ENCODE measurements at places on chromosomes 13 and 19. TPM values are rescaled to one million over a fixed set of nuclear protein-coding genes. Genes with fewer than 3 reads are reported as not detected.

Gene C1QTNF9B
- 0.56 TPM for total RNA-seq

- H3K27ac ChIP-seq, result no peak overlapping the region
- H3K4me3 ChIP-seq, result no peak overlapping the region
Observed at GRCh38 chr13:76968041-76968440, 19.7 kb downstream of the ACOD1 start.

DNA sequence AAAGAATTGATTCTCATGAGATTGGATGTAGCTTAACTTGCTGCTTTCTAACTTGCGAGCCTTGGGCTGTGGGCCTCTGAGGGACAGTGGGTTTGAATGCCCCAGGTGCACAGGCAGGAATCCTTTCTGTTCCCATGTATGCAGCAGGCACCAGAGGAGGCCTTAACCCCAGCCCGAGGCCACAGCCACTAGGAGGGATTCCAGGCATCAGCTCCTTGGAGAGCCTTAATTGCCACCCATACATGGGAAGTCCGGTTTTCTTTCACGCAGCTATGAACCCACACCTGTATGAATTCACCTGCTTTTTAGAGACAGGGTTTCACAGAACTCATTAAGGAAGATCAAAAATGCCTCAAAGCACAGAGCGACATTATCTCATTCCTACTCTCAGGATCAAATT is 117.9 kb downstream of the CRYL1 start:
- H3K4me3 ChIP-seq, result no peak overlapping the region
- peaks cover 3% of the 10 kb centered on the region for H3K4me1 ChIP-seq
- H3K36me3 ChIP-seq, result no peaks in the 10 kb centered on the region
- H3K27me3 ChIP-seq, result peaks cover 7% of the 10 kb centered on the region

Gene ANGPTL8
- not detected for total RNA-seq

DNA sequence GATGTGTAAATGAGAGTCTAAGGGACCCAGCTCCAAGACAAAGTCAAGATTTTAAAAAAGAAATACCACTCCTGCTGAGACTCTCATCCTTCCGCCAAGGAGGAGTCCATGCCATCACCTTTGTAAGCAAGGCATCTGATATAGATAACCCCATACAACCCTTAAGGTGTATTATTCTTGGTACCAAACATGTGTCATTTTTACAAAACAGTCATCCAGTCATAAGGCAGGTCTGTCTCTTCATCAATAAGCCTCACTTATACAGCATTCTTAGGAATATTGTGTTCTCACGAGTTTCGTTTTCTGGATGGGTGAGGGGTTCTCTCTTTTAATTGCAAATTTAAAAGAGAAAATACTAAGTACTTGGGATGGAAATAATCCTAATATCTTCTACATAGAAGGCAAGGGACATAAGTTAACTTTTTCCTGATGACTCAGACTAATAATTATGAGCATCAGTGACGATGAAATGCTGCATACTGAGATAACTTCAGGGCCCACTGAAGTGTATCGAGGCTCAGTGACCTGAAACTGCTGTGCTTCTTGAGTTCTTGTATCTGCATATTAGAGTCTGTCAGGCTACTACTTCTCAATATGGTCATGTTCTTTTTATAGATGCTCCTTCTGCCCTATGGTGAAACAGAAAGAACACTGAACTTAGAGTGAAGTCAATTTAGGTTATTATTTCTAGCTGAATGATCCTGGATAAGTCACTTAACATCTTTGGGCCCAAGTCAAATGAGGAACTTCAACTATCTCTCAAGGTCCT is 166.6 kb downstream of the KLF12 start:
- no peaks in the 10 kb centered on the region for H3K27me3 ChIP-seq
- no peak overlapping the region for H3K4me3 ChIP-seq
- H3K27ac ChIP-seq, result no peak overlapping the region
- H3K36me3 ChIP-seq, result no peaks in the 10 kb centered on the region
- peaks cover 3% of the 10 kb centered on the region for H3K4me1 ChIP-seq

DNA sequence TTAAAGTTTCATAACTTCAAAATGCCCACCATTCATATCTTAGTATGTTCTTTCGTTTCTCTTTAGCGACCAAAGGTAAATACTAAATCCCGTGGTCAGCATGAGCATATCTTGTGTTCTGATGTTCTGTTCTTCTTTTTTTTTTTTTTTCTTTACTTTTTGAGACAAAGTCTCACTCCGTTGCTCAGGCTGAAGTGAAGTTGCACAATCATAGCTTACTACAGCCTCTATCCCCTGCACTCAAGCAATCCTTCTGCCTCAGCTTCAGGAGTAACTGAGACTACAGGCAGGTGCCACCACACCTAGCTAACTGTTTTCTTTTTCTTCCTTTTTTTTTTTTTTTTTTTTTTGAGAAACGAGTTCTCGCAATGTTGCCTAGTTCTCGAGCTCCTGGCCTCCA is 60.9 kb upstream of the ATP12A start:
- no peak overlapping the region for H3K4me3 ChIP-seq
- H3K36me3 ChIP-seq, result no peaks in the 10 kb centered on the region
- no peaks in the 10 kb centered on the region for H3K4me1 ChIP-seq
- no peak overlapping the region for H3K27ac ChIP-seq
- DNase-seq, result no peak

GRCh38 chr13:38350114-38350617 is 515 bp downstream of the UFM1 start:
- H3K27me3 ChIP-seq, result no peaks in the 10 kb centered on the region
- H3K36me3 ChIP-seq, result peaks cover 2% of the 10 kb centered on the region
- DNase-seq, result peak; percentile 50

Gene MBD3L2
- total RNA-seq, result not detected

GRCh38 chr13:22271903-22272302 is 601.0 kb downstream of the FGF9 start:
- H3K27me3 ChIP-seq, result no peaks in the 10 kb centered on the region
- H3K36me3 ChIP-seq, result no peaks in the 10 kb centered on the region
- no peak overlapping the region for H3K4me3 ChIP-seq
- H3K27ac ChIP-seq, result no peak overlapping the region

DNA sequence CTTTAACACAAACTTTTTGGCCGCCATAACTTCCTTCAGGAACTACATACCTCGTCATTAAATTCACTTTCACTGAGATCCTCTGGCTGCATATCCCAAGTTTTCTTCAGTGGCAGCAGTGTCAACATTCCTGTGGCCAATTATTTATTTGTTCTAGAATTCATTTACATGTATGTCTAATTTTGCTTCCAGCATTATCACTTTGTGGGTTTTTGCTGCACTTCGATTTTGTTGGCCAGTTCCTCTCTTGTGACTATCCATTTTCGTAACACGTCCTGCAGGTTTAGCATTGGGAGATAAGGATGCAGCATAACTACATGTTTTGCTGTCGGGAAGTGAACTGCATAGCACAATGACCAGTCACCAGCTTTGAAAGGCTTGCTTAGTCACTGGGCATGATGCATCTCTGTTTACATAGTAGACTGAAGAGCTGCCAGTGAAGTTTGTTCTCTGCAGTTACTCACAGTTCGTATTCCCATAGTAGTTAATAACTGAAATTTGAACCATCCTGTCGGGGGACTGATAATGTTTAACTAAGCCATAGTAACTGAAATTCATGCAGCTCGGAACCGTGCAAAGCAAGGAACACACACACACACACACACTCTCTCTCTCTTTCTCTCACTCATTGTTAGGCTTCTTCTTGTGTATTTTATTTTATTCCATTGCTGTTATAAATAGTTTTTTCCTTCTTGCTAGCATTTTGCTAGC is 28.3 kb downstream of the ZNF507 start:
- H3K36me3 ChIP-seq, result peaks cover 17% of the 10 kb centered on the region
- DNase-seq, result peak; percentile 100
- peaks cover 14% of the 10 kb centered on the region for H3K4me1 ChIP-seq
- peak overlapping the region; percentile 8 for H3K4me3 ChIP-seq
- H3K27ac ChIP-seq, result peak overlapping the region; percentile 95
- H3K27me3 ChIP-seq, result no peaks in the 10 kb centered on the region

DNA sequence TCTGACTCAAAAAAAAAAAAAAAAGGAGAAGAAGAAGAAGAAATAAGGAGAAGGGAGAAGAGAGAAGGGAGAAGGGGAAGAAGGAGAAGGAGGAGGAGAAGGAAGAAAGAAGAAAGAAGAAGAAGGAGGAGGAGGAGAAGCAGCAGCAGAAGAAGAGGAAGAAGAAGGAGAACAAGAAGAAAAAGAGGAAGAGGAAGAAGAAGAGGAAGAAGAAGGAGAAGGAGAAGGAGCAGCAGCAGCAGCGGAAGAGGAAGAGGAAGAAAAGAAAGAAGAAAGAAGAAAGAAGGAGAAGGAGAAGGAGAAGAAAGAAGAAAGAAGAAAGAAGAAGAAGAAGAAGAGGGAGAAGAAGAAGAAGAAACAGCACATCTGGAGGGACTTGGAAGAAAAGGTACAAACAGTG is 4.1 kb upstream of the CNN1 start:
- H3K27me3 ChIP-seq, result no peaks in the 10 kb centered on the region
- no peak overlapping the region for H3K4me3 ChIP-seq
- peaks cover 20% of the 10 kb centered on the region for H3K4me1 ChIP-seq

- H3K27me3 ChIP-seq, result no peaks in the 10 kb centered on the region
- no peak overlapping the region for H3K4me3 ChIP-seq
- DNase-seq, result no peak
- H3K36me3 ChIP-seq, result no peaks in the 10 kb centered on the region
- H3K27ac ChIP-seq, result no peak overlapping the region
Observed at GRCh38 chr19:52695996-52696395, 38.8 kb downstream of the ZNF611 start.

GRCh38 chr19:31141301-31141700 is 207.9 kb downstream of the TSHZ3 start:
- no peaks in the 10 kb centered on the region for H3K36me3 ChIP-seq
- H3K4me1 ChIP-seq, result peaks cover 26% of the 10 kb centered on the region
- no peak for DNase-seq
- H3K27me3 ChIP-seq, result no peaks in the 10 kb centered on the region
- no peak overlapping the region for H3K27ac ChIP-seq

Gene LILRA1
- not detected for total RNA-seq

DNA sequence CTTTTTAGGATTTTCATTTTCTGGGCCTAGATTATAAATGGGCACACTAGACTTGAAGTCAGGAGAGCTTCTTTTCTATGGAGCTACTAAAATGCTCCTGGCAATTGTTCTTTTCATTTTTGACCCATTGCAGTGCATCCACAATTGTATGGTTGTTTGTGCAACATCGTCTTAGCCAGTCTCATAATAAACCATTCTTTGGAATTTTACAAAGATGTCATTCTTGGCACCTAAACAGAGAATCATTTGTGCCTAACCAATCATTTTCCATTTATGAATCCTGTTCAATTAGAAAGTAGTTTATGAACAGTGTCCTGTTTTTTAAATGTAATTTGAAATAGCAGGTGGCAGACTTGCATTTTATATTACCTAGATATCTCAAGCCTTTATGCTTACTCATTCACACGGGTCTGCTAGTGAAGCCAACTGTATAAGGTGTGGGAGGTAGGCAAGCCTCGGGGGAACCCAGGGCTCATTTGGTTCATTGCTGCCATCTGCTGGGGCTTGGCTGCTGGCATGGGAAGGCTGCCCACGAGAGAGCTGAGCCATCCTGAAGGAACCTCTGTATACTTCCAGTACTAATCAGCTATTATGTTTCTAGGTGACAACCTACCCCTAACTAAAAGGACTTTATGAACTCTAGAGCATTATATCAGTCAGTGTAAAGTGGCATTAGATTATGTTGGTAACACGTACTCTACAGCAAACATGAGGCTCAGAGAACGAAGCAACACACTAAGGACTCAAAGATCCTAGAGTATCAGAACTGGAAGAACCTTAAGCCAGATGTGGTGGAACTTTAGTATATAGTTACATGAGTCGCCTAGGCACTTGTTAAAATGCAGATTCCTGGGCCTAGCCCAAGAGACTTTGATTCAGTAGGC is 60.0 kb downstream of the TPT1 start:
- no peaks in the 10 kb centered on the region for H3K27me3 ChIP-seq
- H3K36me3 ChIP-seq, result peaks cover 8% of the 10 kb centered on the region
- no peaks in the 10 kb centered on the region for H3K4me1 ChIP-seq
- peak; percentile 78 for DNase-seq
- H3K27ac ChIP-seq, result no peak overlapping the region

GRCh38 chr19:21326169-21326568 is 3.0 kb downstream of the ZNF708 start:
- H3K27me3 ChIP-seq, result no peaks in the 10 kb centered on the region
- H3K4me1 ChIP-seq, result peaks cover 2% of the 10 kb centered on the region
- H3K36me3 ChIP-seq, result peaks cover 7% of the 10 kb centered on the region
- no peak overlapping the region for H3K4me3 ChIP-seq
- H3K27ac ChIP-seq, result no peak overlapping the region

Gene CTXN1
- 0.56 TPM for total RNA-seq

Gene SPIB
- total RNA-seq, result not detected

- no peak overlapping the region for H3K27ac ChIP-seq
- H3K36me3 ChIP-seq, result no peaks in the 10 kb centered on the region
- no peaks in the 10 kb centered on the region for H3K27me3 ChIP-seq
- no peak for DNase-seq
Observed at GRCh38 chr13:30923418-30923817, 9.0 kb upstream of the TEX26 start.

GRCh38 chr19:49973987-49974386 is 13.0 kb upstream of the SIGLEC11 start:
- no peaks in the 10 kb centered on the region for H3K4me1 ChIP-seq
- H3K4me3 ChIP-seq, result no peak overlapping the region
- peaks cover 16% of the 10 kb centered on the region for H3K36me3 ChIP-seq

DNA sequence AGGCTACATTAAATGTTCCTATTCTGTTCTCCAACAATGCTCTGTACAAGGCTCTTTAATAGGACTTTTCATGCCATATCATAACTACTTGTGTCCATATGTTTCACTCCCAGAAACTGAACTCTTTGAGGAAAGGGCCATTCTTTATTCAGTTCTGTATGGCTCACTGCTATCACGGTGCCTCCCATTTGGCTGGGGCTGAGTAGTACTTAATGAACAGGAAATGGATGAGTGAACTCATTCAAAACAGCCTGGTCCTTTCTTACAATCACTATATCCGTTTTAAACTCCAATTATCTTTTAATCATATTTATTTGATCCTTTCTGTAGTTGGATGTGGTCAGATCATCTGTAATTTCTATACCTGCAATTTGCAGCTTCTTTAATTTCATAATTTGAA is 410.6 kb downstream of the TBC1D4 start:
- H3K4me3 ChIP-seq, result no peak overlapping the region
- DNase-seq, result no peak
- H3K4me1 ChIP-seq, result no peaks in the 10 kb centered on the region
- H3K27me3 ChIP-seq, result no peaks in the 10 kb centered on the region

GRCh38 chr13:23330356-23330755 is 103.1 kb downstream of the SACS start:
- no peaks in the 10 kb centered on the region for H3K27me3 ChIP-seq
- peaks cover 7% of the 10 kb centered on the region for H3K36me3 ChIP-seq
- DNase-seq, result no peak
- no peaks in the 10 kb centered on the region for H3K4me1 ChIP-seq

- no peaks in the 10 kb centered on the region for H3K36me3 ChIP-seq
- no peak overlapping the region for H3K4me3 ChIP-seq
- no peak overlapping the region for H3K27ac ChIP-seq
- H3K4me1 ChIP-seq, result no peaks in the 10 kb centered on the region
- no peaks in the 10 kb centered on the region for H3K27me3 ChIP-seq
Observed at GRCh38 chr13:63120883-63121282, 1705.2 kb upstream of the PCDH20 start.

- H3K27me3 ChIP-seq, result no peaks in the 10 kb centered on the region
- no peak overlapping the region for H3K27ac ChIP-seq
- peaks cover 4% of the 10 kb centered on the region for H3K4me1 ChIP-seq
- peaks cover 11% of the 10 kb centered on the region for H3K36me3 ChIP-seq
- no peak for DNase-seq
Observed at GRCh38 chr19:16620018-16620417, 8.0 kb downstream of the MED26 start.

Gene HIPK4
- total RNA-seq, result 0.28 TPM

GRCh38 chr19:2345076-2345475 is 15.0 kb upstream of the TMPRSS9 start:
- H3K4me1 ChIP-seq, result no peaks in the 10 kb centered on the region
- peaks cover 44% of the 10 kb centered on the region for H3K36me3 ChIP-seq
- H3K27ac ChIP-seq, result no peak overlapping the region
- no peak for DNase-seq
- no peaks in the 10 kb centered on the region for H3K27me3 ChIP-seq

Gene ERVV-1
- not detected for total RNA-seq

Measured in IMR-90 (cell line).